ENCODE measurements at places on chromosomes 5 and 9.

DNA sequence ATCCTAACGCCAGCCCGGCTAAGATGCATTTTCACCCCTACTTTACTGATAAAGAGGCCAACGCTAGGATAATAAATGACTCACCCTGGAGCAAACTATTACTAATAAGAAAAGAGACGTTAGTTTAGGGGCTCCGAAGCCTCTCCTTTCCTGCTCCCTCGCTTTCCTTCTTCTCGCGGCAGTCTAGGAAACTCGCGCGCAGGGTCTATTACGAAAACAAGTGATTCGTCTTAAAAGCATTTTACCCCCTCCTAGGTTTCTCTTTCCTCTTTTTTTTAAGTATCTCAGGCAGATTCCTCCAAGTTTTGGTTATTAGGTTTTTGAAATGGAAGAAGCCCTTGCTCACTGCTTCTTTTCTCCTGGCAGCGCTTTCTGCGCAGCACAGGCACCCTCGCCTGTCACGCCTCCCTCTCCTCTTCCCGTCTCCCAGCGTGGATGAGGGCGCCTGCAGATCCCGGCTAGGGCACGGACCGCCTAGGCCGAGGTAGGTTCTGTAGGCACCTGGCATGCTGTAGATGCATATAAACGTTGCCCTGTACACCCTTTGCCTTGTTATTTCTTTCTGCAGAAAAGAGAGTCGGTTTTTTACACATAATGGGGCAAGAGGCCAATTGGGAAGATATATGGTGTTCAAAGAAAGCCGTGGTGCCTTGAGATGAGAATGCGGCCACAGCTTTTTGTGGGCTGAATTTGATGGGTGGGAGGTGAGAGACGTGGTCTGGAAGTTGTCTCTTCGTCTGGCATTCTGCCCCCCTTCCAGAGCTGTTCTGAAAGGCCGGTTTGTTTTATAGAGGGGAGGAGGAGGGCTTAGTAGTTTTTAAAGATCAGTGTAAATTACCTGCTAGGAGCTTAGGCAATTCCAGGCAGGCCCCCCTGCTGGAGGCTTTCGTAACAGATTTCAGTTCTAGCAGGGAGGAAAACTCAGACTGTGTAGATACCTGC, 983 bp downstream of the GCNT1 start:
- DNase-seq = peak; percentile 75

GRCh38 chr9:79572032-79572607, 355 bp downstream of the TLE4 start:
- DNase-seq = no peak

DNA sequence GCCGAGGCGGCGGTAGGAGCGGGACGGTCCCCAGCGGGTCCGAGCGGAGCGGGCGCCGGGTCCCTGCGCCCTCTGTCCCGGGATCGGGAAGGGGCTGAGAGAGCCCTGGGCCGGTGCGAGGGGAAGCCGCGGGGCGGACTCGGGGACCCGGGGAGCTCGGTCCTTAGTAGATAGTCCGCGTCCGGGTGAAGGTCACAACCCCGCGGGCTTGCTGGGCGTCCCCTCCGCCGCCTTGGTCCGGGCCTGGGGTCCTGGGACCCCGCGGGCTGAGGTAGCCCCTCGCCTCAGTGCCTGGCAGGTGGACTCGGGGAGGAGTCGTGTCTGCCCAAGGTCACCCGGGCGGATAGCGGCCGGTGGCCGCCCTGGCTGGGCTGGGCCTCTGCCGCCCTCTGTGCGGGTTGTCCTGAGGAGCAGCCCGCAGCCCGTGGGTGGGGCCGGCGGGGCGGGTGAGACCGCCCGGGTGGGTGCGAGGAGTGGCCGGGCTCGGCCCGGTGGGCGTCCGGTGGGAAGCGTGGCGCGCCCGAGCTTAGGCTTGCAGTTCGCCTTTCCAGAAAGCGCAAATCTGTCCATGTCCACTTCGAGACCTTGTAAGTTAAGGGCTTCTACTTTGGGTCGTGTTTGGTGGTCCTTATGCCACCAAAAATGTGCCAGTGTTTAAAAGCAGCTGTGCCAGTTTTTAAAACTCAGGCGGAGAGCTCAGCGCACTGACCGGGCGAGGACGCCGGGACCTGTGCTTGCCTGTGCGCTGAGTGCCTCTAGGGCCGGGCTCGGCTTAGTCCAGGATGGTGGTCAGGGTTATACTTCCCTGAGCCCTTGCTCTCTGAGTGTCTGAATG, 554 bp downstream of the SDHA start:
- DNase-seq = no peak

GRCh38 chr5:139248826-139249453, 44.6 kb upstream of the MATR3 start:
- no peak for DNase-seq

DNA sequence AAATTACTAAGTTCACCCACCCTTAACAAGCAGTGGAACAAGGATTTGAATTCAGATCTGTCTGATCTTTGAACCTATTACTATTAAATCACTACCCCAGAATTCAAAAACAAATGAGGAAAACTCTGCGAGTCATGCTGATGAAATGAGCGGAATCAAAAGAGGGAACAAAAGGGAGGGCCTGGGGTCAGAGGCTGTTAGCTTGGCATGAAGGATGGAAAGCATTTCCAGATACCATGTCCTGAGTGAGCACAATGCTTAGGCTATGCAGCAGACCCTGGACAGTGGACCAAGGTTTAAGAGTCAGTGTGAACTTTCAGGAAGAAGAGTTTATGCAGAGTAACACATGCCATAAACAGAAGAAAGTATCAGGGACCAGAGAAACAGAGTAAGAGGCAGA, 30.5 kb downstream of the GRIA1 start:
- no peak for DNase-seq

- DNase-seq = no peak
These were observed 115.8 kb upstream of the OTULINL start for GRCh38 chr5:14465776-14466175.

DNA sequence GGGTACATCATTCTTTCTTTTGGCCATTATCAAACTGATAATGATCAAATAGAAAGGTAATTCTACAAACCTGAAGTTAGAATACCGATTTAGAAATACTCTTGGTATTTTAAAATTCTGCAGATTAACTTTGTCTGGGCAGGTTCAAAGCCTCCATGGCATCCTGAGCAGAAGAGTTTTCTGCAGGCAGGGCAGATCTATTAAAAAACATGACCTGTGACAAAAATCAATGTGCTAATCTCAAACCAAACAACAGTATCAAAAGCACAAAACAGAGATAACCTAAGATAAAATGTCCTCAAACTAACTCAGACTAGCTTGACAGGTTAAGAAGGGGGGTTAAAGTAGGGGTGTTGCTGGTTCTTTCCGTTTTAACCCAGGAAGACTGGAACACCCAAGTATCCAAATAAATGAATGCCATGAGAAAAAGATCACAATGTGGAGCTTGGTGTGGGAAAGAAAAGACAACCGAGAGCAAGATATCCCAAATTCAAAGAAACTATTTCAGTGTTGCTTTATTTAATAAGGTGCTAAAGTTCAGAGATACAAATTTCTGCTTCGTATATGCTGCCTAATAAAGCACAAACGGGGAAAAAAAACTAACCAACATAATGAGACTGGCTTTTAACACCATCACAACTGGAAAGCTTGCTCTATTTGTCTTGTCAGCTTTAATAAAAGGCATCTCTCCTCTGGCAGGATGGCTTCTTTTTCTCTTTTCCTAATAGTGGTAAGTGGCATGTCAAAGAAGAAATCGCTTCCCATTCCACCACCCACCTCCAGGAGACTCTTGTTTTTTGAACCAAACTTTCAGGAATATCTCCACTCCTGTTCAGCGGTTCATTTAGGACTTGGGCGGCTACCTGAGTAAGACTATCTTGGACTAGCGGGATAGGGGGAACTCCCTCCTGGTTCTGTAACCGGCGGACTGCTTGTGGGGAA, 2.3 kb downstream of the EFNA5 start:
- peak; percentile 36 for DNase-seq

DNA sequence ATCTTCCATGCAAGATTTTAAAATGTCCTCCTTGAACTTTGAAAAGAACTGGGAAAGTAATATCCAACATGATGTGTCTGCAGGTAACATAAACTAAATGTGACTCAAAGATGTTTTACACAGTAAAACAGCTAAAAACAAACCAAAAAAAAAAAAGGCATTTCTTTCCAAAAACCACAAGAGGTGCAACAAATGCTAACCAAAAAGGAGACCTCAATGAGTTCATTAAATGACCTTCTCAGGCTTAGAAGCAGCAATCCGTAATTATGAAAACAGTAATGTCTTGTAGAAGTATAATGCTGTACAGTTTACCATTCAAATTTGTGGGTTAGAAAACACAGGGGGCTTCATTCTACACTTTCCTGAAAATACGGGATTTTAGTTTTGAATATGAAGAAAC, 2.5 kb downstream of the RNF145 start:
- no peak for DNase-seq

GRCh38 chr9:11088821-11089374, 476.1 kb upstream of the PTPRD start:
- DNase-seq = no peak

GRCh38 chr9:9286001-9286400, 1326.8 kb downstream of the PTPRD start:
- no peak for DNase-seq

DNA sequence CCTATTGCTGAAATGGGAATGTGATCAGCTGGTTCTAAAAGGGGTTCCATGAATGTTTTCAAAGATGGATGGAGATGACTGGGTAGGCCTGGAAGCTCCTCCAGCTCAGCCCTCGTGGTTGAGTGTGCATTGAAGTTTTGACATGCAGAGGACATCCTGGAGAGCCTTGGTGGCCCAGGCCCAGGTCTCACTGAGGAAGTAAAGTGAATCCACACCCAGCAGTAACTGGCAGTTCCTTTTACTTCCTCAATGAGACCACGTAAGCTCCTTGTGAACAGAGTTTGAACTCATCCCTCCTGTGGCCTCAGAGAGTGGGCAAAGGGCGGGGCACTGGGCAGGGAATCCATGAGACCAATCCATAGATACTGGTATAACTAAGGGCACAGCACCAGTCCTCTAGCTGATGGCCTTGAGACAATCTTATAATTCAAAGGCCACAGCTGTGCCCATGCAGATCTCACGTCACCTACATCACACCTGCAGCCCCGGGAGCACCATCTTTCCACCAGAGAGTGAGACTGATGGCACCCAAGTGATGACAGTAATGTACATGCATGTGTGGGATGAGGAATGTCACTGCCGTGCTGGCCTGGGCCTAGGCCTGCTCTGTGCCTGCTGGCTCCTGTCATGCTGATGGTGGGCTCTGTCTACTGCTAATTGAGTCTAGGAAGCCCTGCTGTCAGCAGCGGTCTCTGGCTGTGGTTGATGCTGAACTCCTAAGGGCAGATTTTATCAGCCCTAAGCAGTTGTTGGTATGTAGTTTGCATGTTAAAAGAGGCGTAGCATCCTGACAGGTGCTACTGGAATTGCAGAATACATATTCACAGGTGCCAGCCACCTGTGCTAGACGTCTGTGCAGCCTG, 257.8 kb downstream of the FSTL4 start:
- DNase-seq = no peak

DNA sequence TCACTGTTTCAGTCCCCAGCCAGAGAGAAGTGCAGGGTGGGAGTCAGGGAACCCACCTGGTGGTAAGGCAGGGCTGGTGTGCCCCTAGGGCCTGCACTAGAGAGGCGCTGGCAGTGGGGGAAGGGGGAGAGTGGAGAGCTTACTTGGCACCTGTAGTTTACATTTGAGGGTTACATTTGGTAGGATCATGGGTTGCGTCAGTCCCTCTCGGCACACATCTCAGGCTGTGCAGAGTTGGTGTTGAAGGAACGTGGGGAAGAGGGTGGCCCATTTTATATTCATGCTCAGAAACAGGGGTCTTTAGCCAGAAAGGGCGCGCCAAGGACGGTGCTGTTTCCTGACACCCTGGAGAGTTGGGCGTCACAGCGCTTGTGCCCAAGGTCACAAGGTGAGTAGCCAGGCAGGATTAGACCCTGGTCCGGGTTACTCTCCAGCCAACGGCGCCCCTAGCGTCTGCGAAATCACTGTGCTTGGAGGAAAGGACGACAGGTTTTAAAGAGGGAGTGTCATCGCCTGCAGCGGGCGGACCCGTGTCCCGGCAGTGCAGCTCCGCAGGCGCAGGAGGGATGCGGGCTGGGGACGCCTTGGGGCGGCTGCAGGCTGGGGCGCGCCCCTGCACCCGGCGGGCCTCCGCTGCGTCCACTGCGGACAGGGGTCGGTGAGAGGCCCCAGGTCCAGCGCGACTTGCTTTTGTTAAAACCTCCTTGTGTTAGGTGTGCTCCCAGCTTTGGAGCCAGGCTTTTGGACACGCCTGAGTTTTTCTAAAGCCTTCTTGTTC, 272.6 kb downstream of the FANCC start:
- DNase-seq = no peak

- DNase-seq = no peak
These were observed 101.7 kb upstream of the SARDH start for GRCh38 chr9:133839822-133840329.

DNA sequence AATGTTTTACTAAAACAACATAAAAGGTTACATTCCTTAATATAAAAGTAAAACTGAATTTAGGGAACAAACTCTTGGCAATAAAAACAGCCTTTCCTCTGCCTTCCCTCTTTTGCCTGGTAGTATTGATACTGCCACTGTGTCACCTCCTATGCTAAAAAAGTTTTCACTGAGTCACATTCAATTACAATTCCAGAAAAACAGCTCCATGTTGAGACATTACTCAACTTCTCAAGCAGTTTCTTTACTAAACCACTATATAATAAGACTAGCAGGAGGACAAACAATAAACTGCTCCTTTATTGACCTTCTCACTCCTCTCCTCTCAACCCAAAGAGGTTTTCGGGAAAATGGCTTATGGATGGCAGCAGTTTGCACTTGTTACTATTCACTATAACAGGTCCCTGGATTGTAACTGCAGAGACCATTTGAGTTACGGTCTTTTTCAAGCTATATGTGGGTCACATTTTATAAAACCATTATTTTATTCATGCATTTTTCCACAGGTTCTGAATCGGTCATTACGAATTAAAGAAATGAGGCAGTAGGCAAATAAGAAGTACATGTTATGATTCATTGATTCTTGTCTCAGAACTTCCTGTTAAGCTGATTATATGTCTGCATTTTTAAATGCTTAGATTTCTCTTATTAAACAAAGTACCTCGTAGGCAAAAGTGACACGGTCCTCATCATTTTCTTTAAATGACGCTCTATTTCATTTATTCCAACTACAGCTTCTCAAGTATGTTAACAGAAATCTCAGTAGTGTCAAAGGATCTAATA, 2.1 kb downstream of the ZDHHC21 start:
- DNase-seq = no peak

DNA sequence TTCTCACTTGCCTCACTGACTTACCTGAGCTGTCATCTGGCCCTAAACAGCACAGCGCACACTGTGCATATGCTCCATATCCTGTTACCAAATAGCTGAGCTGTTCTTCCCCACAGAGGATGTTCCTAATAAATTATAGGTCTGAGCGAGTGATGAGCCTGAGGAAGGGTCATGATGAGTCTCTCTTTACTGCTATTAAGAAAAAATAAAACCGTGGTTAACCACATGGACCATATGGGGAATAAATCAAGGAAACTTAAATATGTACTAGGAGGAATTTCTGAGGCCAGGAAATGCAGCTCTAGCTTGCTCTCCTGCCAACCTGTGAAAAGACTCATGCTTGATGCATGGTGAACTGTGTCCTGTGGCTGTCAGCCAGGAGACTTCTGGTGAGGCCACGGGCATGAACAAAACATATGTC, 424.8 kb upstream of the DMAC1 start:
- peak; percentile 73 for DNase-seq

Measured in cerebellar cortex (tissue), 1 donor.